ENCODE measurements at places on chromosomes 4 and X.
A peak's percentile ranks its signal among the peaks of the same experiment; 100 is the strongest.

GRCh38 chr4:101987623-101988243 lies 197.2 kb downstream of the BANK1 start:
- no peak for DNase-seq

DNA sequence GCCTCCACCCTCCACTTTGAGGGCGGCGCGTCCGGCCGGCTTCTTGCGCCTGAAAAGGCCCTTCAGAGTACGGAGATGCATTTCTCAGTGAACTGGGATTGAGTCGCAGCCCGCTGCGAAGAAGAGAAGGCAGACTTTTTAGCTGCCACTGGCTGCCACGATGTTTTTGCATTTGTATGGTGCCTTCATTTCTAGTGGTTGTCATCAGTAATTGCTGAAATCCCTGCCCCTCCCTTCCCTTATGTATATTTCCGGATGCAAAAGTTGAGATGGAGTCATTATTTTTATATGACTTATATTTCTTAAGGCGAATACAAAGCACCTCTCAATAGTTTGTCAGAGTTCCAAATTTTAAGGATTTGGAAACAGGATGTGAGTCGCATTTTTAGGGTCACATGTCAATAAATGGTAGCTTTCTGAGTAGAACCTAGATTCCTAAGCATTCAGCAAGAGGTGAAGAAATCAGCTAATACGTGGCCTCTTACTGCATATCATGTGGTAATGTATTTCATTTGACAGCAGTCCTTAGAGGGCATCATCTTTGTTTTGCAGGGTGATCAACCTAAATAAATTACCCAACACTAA lies 658 bp downstream of the ATP6AP2 start:
- no peak for DNase-seq

DNA sequence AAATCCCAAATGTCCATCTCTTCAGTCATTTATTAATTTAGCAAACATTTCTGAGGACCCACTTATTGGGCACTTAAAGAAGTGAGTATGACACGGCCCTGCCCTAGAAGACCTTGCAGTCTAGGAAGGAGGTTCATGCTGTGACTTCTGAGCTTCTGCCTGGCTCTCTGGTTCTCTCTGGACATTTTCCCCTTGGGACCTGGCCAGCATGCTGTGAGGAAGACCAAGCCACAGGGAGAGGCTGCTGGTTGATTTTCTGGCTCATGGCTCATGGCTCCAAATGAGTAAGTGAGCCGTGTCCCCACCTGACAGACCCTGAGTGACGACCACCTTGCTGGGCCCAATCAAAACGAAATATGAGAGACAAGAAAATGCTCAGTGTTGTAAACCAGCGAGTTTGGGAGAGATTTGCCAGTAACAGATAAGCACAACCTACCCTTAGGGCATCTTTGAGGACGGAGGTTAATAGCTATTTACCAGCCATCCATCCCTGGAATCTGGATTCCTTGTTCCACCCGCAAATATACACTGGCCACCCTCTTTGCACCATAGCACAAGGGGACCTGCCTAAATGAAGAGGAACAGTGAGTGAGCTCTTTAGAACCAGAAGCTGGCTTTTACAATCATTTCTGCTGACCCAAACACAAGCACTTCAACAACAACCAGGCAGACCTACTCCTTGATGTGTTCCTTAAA lies 876 bp downstream of the MPP1 start:
- DNase-seq = no peak

- DNase-seq = no peak
Measured at GRCh38 chr4:40916218-40916555, 166.4 kb downstream of the NSUN7 start.

DNA sequence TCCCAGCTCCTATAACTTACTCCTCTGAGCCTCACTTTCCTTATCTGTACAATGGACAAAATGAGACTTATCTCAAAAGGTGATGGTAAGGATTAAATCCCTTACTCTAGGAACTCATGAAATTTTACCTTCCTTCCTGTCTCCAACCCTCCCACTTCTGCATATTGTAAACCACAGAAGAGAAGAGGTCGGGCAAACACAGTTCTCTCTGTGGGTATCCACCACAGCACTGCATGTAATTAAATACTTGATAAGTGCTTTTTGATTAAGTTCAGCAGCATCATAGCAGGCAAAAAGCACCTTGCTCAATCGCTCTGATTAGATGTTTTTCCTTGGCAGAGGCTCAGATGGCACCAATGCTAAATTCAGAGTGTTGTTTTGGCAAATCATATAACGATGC lies 17.3 kb upstream of the TMEM192 start:
- no peak for DNase-seq

- peak; percentile 39 for DNase-seq
Measured at GRCh38 chr4:88792268-88792781, 94.7 kb upstream of the NAP1L5 start.

- DNase-seq = no peak
Measured at GRCh38 chrX:66328950-66329596, 165.0 kb downstream of the HEPH start.

DNA sequence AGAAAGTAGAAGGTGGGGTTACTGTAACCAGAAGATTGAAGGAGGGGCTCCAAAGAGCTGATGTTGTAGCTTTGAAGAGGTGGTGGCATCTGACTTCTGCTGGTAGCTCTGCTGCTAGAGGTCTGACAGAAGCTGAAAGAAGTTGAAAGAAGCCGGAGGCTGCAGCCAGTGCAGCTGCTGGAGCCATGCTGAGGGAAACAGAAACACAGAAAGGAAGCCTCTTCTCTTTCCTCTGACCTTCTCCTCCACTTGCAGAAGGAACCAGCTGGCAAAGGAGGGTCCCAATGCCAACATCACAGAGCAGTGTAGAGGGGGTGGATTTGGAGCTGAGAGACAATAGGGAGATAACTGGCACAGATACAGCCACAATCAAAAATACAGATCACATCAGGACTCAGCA lies 89.3 kb upstream of the HHIP start:
- no peak for DNase-seq
